ENCODE measurements at places on chromosomes 1 and 21. TPM values are rescaled to one million over a fixed set of nuclear protein-coding genes. Genes with fewer than 3 reads are reported as not detected.
A peak's percentile ranks its signal among the peaks of the same experiment; 100 is the strongest.

GRCh38 chr21:29520171-29520570, 221.4 kb downstream of the BACH1 start:
- DNase-seq: no peak

The SLC45A1 gene
- 1.7 TPM for total RNA-seq

GRCh38 chr1:161427733-161428516, 60.2 kb upstream of the CFAP126 start:
- peak; percentile 41 for DNase-seq

GRCh38 chr1:64199154-64199553, 4.3 kb upstream of the UBE2U start:
- no peak for DNase-seq

The DSTYK gene
- total RNA-seq: 15.1 TPM

- no peak for DNase-seq
These were observed 77.1 kb downstream of the PAX7 start for GRCh38 chr1:18707696-18708257.

All from dermis blood vessel endothelial cell (primary cell).